NCI-H187 (cell line): ENCODE measurements at places on chromosomes 2 and 18.

GRCh38 chr2:119289093-119289492, 65.5 kb downstream of the STEAP3 start:
- DNase-seq: no peak

DNA sequence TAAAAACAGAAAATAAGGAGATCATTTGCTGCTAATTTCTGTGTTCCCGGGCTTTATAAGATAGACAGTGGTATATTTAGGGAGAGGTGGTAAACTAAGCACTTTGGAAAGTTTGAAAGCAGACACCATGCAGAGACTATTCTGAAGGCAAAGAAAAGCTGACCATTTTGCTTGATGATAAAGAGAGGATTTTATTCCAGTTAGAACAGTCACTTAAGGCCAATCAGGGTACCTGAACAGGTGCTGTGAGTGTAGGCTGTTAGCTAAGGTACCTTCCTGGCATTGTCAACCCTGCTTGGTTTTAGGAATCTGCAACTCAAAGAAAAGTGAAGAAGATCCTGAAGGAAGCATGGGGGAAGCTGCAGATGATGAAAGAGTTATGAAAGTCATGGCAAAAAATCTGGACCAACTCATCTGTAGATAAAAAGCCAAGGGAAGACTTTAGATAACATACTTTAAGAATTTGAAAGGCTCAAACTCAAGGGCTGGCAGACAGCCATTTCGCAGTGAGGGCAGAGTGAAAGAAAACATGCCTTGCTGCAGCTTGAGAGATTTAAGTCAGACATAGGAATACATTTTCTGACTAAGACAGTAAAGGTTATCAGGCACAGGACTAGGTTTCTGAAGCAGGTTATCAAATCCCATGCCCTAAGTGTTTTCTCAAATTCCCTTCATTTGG, 80.1 kb upstream of the ARL5A start:
- no peak for DNase-seq

DNA sequence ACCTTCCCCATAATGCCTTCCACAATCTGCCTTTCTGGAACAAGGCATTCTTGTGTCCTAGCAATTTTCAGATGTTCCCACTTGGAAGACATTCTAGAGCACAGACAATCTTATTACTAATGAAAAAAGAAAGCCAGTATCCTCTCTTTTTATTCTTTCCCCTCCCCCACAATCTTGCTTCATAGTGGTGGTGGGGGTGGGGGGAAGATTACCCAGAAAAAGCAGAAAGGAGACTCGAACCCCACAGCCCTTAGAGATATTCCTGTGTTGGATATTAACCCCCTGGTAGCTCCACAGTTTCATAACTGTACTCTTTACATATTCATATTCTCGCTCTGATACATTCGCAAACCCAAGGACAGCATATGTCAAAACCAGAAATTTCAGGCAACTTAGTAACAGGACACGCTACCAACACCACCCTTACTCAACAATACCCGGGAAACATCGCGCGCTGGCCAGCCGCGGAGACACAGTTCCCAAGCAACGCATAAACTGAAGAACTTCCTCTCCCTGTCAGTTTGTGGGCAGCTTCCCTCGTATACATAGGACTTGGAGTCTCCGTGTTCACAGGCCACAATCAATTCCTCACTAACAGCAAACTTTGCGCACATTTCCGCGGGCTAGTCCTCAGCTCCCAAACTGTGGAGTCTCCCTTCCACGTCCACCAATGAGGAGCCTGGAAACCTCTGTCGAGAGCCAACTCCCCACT, 793 bp downstream of the NR4A2 start:
- DNase-seq: no peak

DNA sequence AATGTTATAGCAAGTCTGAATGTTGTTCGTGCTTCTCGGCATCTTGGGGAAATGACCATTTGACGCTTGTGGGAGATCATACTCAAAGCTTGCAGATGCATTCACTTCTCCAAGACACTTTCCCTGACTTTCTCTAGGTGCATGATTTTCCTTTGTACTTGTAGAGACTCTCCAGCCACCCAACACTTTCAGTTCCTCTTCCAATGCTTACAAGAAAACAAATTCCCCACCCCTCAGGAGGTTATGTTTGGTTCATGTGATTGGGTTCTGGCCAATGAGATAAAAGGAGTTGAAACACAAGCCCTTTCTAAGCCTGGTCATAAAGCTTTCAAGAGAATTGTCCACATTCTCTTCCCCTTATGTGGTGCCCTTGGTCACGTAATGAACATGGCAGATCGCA, 156.3 kb downstream of the EPHA4 start:
- no peak for DNase-seq
